ENCODE measurements at places on chromosomes 1 and 21.

DNA sequence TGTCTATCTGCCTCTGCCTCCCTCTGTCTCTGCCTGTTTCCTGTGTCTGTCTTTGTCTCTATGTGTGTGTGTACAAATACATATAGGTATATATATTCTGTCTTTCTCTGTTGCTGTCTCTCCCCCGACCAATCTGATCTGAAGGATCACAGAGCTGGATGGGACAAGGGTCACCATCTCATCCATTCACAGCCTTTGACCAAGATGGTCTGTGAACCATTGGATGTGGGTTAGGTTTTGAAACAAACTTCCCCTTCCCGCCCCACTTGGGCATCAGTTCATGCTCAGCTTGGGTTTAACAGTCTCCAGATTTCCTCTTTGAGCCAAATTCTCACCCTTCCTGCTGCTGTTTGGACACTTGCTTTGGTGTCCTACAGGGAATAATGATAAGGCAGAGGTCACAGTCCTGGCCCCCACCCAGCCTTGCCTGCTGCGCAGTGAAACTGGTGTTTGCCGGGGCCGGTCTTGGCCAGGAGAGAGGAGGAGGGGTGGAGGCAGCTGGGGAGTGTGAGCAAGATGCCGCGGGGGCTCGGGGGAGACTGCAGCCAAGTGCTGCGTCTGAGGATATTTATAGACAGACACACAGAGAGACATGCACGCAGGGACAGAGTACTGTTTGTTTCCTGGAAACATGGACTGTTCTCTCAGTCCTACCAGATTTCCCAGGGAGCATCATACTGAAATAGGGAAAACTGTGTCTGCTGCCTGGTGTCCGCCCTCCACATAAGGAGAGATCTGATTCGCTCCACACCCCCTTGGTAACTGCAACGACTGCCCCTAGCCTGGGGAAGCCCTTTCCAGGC lies 27.0 kb upstream of the BTG2 start:
- DNase-seq, result no peak

GRCh38 chr21:37237764-37238163 lies 29.4 kb downstream of the VPS26C start:
- DNase-seq, result no peak

- DNase-seq, result no peak
Measured at GRCh38 chr21:44934276-44934675, 5.6 kb upstream of the SLX9 start.

DNA sequence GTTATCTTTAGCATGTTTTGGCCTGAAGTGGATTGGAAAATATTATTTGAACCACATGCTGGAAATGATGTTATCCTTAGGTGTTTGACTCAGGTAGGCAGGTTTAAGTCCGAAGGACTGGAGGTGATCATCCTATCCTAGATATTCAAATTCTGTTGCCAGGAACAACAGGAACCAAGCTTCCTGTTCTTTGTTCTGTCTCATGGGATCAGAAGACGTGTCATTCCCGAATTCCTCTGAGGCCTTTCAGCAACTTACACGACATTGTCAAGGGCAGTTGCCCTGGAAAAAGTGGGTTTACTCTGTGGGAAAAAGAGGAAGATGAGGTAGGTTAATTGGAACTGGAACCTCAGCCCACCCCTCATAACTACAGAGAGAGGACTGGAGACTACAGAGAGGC lies 36.6 kb downstream of the SLAMF6 start:
- DNase-seq, result no peak

- peak; percentile 47 for DNase-seq
Measured at GRCh38 chr1:92291372-92291999, 7.3 kb downstream of the GLMN start.

DNA sequence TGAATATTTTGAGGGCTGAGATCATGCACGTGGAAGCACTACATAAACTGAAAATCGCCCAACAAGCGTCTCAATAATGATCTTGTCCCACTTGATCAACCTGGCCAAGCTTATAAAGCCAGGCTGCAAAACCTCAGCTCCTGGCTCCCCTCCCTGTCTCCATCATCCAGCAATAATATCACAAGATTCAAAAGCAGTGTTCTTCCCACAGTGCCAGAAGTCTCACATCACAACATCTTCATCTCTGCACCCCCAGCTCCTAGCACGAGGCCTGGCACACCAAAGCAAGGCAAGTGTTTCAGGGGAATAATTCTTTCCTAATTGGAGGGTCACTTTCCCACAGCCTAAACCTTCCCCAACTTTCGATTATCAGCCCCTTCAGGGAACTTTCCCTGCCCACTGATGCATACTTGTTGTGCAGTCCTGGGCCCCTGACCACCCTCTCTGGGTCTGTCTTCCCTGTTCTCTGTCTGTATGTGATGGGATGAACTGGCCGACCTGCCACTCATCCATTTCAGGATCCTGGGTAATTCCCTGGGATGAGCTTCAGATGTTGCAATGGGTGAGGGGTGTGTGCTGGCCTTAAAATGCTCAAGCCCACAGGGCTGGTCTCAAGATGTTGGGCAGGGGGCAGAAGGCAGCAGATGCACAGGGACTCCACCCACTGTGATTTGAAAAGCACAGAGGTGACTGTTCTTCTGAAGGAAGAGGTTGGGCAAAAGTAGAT lies 129.0 kb downstream of the DMRTB1 start:
- DNase-seq, result no peak

GRCh38 chr1:239879321-239880170 lies 212.1 kb upstream of the FMN2 start:
- DNase-seq, result no peak
